Activated CD4-positive, alpha-beta T cell treated with anti-CD3 and anti-CD28 coated beads, Interleukin-2, amount 50 U/mL, for 24 hours (primary cell): ENCODE measurements at places on chromosomes 2 and 18.

- DNase-seq = no peak
These were observed 447 bp upstream of the MRPL19 start for GRCh38 chr2:75646090-75646582.

GRCh38 chr2:171814883-171815282, 79.2 kb downstream of the SLC25A12 start:
- DNase-seq = no peak

GRCh38 chr18:41320100-41320499, 634.9 kb upstream of the PIK3C3 start:
- no peak for DNase-seq

DNA sequence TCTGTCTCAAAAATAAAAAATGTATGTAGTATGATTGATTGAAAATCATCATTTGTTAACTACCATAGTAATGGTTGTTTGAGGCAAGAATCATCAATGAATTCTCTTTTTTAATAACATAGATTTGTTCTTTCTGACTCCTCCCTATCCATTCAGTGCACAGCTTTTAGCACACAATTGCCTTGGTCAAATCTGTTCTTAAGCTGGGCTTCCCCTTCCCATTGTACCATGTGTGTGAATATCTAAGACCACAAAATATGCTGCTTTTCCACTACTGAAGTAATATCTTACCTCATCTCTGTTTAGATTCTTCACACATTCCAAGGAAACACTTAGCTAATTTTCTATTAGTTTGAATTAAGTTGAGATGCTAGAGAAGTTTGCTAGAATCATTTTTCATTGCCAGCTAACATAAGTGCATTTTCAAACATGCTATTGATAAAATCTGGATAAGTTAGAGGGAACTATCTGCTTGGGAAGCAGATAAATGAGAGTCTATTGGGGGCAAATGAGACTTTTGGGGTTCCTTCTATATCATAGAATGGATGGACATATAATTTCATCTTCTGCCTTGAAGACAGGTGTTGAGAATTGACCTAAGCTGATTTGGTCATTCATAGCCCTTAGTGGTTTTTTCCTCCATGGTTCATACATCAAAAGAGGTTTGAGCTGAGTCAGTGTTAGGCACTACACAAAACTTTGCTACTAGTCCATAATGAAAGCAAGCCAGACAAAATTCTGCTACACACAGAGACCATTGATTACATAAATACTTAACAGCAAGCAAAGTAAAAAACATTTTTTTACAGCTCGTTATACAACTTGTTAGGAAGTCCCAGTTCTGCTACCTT, 231.9 kb downstream of the PLCL1 start:
- DNase-seq = no peak

DNA sequence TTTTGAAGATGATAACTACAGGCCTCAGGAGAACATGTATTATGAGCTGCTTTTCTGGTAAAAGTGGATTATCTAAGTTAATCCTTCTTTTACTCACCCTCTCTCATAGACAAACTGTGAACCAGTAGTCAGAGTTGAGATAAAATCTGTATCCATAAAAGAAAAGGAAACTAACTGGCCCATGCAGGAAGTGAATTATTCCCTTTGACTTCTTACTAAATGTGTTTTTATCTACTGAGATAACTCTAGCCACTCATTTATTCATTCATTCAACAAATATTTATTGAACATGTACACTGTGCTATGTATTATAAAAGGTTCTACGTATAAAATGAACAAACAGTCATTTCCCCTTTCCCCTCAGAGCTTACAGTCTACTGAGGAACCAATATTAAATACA, 10.0 kb downstream of the WDR35 start:
- no peak for DNase-seq

DNA sequence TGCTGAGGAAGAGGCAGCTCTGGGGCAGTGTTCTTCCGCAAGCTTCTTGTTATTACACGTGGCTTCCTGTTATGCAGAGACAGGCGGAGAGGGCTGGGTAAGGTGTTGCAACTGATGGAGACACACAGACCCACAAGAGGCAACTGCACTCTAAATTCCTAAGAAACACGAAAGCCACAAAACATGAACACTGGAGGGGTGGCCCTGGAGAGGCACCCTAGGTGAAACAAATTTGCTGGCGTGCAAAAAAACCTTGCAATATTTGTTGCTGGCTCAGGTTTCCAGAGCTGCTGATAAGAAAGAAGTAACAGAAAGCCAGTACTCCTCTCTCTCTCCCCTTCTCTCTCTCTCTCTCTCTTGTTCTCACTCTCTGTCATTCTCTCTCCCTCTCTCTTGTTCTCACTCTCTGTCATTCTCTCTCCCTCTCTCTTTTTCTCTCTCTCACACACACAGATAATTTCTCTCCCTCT, 31.8 kb downstream of the ARHGAP25 start:
- DNase-seq = peak; percentile 62

DNA sequence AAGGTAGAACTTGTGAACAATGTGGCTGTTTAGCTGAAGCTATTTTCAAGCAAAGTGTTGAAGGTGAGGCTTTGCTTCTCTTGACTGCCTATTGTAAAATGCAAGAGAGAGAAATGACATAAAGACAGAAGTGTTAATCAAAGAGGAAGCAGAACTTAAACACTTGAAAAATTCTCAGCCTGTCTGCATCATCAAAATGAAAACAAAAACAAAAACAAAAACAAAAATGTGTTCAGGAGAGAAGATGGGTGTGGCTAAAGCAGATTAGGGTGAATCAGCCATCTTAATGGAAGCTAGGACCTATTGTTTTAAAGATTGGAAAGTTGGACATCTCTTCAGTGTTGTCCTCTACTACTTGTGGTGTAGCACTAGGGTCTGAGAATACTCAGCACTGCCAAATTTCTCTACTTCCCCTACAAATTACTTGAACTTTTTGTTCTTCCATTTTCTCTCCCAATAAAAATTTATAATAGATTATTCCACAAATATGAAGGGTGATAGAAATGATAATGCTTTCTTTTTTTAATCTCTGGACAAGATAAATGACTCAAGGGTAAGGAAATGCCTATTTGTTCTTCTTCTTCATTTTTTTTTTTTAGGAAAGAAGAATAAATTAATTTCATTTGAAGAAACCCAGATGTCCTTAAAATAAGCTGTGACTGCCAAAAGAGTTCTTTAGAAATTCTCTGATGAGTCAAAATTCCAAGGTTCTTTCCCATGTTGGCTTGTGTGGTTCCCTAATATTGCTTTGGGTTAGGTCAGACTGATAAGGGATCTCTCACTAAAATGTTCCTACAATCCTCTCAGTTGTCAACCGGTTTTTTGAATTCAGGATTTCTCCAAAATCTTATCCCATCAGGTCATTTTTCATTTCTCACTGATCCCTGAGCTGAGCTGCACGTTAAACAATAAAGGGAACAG, 571.2 kb upstream of the ZEB2 start:
- DNase-seq = no peak

- DNase-seq = no peak
These were observed 165.3 kb upstream of the SMAD2 start for GRCh38 chr18:48095726-48096125.

GRCh38 chr18:2480536-2480935, 90.8 kb downstream of the METTL4 start:
- no peak for DNase-seq

DNA sequence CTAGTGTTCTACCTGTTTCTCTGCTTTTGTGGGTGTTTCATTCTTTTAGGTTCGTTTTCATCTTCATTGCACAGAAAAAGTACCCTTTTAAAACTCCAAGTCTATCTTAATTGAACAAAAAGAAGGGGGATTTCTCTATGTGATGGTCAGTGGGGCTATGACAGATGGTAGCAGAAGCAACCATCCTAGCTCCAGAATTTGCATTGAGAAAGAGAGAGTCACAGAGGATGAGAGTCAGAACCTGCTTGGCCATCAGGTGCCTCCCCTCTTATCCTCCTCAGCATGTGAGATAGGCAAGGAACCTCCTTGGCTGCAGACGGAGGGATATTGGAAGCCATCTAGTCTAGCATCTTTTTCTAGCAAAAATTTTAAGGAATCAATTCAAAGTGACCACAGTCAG, 398.0 kb upstream of the DCC start:
- no peak for DNase-seq

DNA sequence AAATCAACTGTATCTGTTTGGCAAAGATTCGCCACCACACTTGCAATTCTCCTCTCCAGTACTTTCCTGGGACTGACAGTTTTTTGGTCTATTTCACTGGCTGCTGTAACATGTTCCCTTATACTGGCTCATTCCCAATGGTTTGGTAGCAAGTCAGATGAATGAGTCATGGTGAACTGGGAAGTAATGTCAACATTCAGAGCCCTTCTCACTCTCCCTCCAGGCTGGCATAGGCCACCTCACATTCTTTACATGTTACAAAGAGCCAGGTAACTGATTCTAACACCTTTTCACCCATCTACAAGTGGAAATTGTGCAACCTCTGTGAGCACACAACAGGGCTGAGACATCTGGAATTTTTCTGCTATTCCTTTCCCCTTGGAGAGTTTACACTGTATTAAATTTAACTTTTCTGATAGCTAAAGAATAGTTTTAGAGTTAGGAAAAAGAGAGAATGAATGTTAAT, 111.3 kb upstream of the TLK1 start:
- DNase-seq = no peak

DNA sequence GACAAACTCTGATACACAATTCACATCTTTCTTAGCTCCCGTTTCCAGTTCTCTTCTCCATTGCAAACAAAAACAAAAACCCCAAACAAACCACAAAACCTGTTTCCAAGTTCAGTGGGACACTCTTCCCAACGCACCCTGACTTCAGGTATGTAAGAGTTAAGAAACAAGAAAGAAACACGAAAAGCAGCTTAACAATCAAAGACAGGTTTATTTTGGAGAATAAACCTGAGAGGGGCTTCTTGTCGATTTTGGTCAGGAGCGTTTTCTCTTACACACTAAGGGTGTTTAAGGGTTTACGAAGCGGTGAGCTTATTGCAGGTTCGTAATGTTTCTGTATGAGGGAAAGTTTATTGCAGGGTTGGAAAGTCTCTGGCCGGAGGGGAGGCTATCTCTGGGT, 905 bp upstream of the ATG16L1 start:
- no peak for DNase-seq

- DNase-seq = no peak
These were observed 548.5 kb upstream of the LRRTM4 start for GRCh38 chr2:78070693-78071092.

- no peak for DNase-seq
These were observed 5.9 kb downstream of the TRIB2 start for GRCh38 chr2:12722447-12723316.

DNA sequence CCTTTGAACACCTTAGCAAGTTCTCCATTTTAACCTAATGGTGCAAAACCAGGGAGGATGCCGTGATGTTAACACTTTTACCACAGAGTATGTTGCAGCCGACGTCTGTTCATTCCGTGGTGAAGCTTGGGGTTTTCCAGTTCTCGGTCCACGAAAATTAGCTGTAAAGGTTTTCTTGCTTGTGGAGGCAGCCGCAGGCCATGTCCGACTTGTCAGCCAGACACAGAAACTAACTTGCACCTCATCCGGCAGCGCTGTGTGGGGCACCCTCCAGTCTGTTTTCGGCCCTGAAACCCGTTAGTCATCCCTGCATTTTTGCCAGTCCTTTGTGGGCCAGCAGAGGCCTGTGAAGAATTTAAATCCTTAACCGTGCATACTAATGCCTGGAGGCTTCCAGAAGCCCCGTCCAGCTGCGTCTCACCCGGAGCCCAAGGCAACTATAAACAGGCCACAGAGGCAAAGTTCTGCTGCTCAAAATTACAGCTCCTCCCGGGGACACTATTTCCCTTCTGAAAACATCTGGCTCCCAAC, 70.6 kb downstream of the SH3YL1 start:
- DNase-seq = no peak

GRCh38 chr2:158665536-158666302, 129.4 kb upstream of the DAPL1 start:
- no peak for DNase-seq

DNA sequence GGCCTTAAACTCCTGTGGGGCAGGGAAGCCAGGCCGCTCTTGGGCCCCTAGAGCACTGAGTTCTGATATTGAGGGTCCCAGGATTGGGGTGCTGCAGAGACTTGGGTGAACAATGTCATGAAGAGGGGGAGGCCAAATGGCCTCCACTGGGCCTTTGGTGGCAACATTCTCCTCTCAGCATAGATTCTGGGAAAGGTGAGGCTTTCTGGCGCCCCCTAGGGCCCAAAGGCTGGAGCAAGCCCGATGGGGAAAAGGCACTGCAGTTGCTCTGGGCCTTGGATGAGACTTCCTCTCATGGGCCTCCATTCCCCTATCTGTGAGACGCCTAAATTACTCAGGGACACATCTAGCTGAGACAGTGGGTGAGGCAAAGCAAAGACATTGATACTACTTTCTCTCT, 84.8 kb downstream of the ACAA2 start:
- no peak for DNase-seq
